Stomach (tissue), 19 donors: ENCODE measurements at places on chromosomes 7 and 10. TPM values are rescaled to one million over a fixed set of nuclear protein-coding genes. Genes with fewer than 3 reads are reported as not detected.

GRCh38 chr7:19362099-19362498 lies 216.9 kb upstream of the FERD3L start:
- DNase-seq = no peak
- H3K4me3 ChIP-seq = no peak overlapping the region
- H3K27me3 ChIP-seq = no peaks in the 10 kb centered on the region
- no peak overlapping the region for H3K27ac ChIP-seq
- H3K36me3 ChIP-seq = no peaks in the 10 kb centered on the region

DNA sequence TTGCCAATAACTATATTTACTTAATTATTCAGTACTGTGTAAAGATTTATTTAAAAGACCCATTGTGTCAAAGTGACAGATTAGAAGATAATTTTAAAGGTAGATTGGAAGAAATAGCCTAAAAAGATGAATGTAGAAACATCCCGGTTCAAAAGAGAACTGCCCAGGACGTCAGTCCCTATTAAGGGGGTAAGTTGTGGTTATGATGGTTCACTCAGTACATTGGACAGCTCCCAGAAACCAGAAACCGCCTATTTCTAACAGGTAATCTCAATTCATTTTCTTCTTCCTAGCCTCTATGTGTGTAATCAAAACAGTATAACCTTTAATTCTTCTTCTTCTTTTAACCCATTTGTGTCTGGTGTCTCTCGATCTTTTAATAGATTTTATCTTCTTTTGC lies 1.5 kb upstream of the FERD3L start:
- H3K27ac ChIP-seq = no peak overlapping the region
- no peaks in the 10 kb centered on the region for H3K36me3 ChIP-seq
- H3K4me3 ChIP-seq = no peak overlapping the region
- peaks cover 22% of the 10 kb centered on the region for H3K4me1 ChIP-seq
- peaks cover 60% of the 10 kb centered on the region for H3K27me3 ChIP-seq

DNA sequence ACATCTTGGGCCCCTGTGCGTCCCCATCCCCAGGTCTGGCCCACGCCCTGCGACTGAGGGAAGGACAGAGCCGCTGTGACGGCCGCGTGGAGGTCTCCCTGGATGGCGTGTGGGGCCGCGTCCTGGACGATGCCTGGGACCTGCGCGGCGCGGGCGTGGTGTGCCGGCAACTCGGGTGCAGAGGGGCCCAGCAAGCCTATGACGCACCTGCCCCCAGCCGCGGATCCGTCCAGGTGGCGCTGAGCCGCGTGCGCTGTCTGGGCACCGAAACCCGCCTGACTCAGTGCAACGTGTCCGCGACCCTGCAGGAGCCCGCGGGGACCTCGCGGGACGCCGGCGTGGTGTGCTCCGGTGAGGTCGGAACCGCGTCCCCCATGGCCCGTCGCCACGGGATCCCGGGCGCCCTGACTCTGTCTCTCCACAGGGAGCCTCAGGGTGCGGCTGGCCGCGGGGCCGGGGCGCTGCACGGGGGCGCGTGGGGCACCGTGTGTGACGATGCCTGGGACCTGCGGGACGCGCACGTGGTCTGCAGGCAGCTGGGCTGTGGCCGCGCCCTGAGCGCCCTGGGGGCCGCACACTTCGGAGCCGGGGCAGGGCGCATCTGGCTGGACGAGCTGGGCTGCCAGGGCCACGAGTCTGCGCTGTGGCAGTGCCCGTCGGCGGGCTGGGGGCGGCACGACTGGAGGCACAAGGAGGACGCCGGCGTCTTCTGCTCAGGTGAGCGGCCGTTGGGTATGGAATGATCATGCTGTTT lies 5.9 kb downstream of the SCART1 start:
- H3K4me1 ChIP-seq = no peaks in the 10 kb centered on the region
- no peak overlapping the region for H3K4me3 ChIP-seq
- peak; percentile 25 for DNase-seq
- no peak overlapping the region for H3K27ac ChIP-seq
- H3K36me3 ChIP-seq = peaks cover 31% of the 10 kb centered on the region

GRCh38 chr7:150986556-150986955 lies 4.3 kb upstream of the NOS3 start:
- H3K4me1 ChIP-seq = peaks cover 31% of the 10 kb centered on the region
- H3K36me3 ChIP-seq = no peaks in the 10 kb centered on the region
- H3K27ac ChIP-seq = no peak overlapping the region
- H3K27me3 ChIP-seq = no peaks in the 10 kb centered on the region
- DNase-seq = no peak
- no peak overlapping the region for H3K4me3 ChIP-seq

DNA sequence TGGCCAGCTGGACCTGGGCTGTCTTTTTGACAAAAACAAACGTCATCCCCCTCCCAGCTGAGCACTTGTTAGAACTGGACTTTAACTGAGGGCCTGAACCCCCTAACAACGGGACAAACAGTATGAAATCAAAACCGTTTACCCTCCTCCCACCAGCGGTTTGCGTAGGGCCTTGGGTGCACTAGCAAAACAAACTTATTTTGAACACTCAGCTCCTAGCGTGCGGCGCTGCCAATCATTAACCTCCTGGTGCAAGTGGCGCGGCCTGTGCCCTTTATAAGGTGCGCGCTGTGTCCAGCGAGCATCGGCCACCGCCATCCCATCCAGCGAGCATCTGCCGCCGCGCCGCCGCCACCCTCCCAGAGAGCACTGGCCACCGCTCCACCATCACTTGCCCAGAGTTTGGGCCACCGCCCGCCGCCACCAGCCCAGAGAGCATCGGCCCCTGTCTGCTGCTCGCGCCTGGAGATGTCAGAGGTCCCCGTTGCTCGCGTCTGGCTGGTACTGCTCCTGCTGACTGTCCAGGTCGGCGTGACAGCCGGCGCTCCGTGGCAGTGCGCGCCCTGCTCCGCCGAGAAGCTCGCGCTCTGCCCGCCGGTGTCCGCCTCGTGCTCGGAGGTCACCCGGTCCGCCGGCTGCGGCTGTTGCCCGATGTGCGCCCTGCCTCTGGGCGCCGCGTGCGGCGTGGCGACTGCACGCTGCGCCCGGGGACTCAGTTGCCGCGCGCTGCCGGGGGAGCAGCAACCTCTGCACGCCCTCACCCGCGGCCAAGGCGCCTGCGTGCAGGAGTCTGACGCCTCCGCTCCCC lies at the start of gene IGFBP1:
Gene IGFBP1 (plus strand): TSS at position 304 of the 808 bp plus-strand sequence. CDS start 165 bp downstream, at position 469.
- peak; percentile 57 for DNase-seq
- peaks cover 35% of the 10 kb centered on the region for H3K27me3 ChIP-seq
- H3K27ac ChIP-seq = no peak within 1 kb of the TSS
- no peaks in the 10 kb centered on the region for H3K36me3 ChIP-seq
- H3K4me1 ChIP-seq = peaks cover 16% of the 10 kb centered on the region

DNA sequence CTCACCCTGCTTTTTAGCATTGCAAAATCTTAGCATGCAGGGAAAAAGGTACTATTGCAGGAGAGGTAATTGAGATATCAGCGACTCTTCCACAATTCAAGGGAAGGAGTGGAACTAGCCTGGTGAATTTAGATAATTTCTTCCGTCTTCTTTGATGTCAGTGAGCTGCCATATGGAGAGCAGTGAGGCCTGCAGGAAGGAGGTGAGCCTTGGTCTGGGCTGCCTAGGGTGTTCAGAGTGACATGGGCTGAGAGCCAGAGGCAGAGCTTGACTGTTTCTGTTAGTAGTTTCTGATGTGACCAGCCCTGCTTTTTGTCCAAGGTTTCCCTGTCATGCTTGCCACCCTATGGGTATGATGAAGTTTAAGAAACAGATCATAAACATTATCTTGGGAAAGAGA lies 28.6 kb downstream of the KAT6B start:
- peak overlapping the region; percentile 9 for H3K27ac ChIP-seq
- H3K4me3 ChIP-seq = no peak overlapping the region
- peaks cover 66% of the 10 kb centered on the region for H3K4me1 ChIP-seq
- H3K27me3 ChIP-seq = no peaks in the 10 kb centered on the region

DNA sequence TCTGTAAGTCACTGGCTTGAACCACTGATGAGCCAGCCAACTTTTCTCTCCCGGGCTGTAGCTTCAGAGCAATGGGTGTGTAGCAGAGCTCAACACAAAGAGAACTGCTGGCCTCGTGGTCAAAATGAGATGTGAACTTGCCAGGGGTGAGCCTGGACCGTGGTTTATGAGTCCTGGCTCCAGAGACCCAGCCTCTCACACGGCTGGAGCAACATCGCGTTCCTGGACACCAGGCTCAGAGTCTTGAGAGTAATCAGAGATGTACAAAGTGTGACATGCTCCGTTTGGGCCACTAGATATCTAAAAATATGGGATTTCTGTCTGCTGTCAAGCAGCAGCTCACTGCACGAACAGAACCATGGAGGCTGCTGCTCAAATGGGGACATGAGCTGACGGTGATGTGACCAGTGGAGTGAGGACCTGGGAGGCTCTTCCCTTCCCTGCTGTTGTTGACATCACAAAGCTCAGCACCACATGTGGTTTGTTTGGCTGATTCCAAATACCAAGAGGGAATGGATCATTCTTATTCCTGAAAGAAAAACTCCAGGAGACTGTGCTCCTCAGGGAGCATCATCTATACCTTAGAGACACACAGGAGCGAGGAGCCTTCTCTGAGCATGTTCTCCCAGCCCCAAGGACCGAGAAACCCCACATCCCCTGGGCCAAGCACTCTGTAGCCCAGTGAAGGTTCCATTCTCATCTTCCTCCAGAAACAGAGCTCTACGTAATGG lies 9.2 kb upstream of the SVIL start:
- peak; percentile 50 for DNase-seq
- peak overlapping the region; percentile 47 for H3K27ac ChIP-seq
- no peaks in the 10 kb centered on the region for H3K27me3 ChIP-seq
- no peaks in the 10 kb centered on the region for H3K36me3 ChIP-seq

- peaks cover 40% of the 10 kb centered on the region for H3K4me1 ChIP-seq
- no peak overlapping the region for H3K4me3 ChIP-seq
- H3K36me3 ChIP-seq = no peaks in the 10 kb centered on the region
Measured at GRCh38 chr7:150355666-150356059, 13.0 kb upstream of the REPIN1 start.

GRCh38 chr10:116429288-116429977 lies 1.8 kb downstream of the PNLIPRP3 start:
- no peaks in the 10 kb centered on the region for H3K4me1 ChIP-seq
- H3K27me3 ChIP-seq = no peaks in the 10 kb centered on the region
- DNase-seq = no peak
- no peak overlapping the region for H3K4me3 ChIP-seq
- H3K36me3 ChIP-seq = no peaks in the 10 kb centered on the region
- H3K27ac ChIP-seq = no peak overlapping the region

- H3K4me3 ChIP-seq = no peak overlapping the region
- H3K4me1 ChIP-seq = peaks cover 32% of the 10 kb centered on the region
- no peak for DNase-seq
Measured at GRCh38 chr7:2175514-2175913, 57.2 kb downstream of the MAD1L1 start.

DNA sequence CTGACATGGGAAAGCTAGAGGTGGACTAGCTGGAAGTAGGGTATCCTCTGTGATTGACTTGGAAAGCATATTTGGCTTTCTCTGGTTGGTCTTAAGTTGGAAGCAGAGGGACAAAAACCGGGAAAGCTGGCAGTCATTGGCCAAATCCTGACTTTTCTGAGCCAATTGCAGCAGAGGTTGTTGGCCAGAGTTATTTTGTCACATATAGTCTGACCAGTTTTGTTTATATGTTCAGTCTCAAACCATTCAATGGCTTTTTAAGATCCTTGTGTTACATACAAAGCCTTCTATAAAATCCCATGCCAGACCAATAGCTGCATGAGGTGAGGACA lies 6.3 kb downstream of the CFAP69 start:
- H3K4me3 ChIP-seq = no peak overlapping the region
- peaks cover 4% of the 10 kb centered on the region for H3K4me1 ChIP-seq
- no peak overlapping the region for H3K27ac ChIP-seq
- no peaks in the 10 kb centered on the region for H3K36me3 ChIP-seq
- no peaks in the 10 kb centered on the region for H3K27me3 ChIP-seq

DNA sequence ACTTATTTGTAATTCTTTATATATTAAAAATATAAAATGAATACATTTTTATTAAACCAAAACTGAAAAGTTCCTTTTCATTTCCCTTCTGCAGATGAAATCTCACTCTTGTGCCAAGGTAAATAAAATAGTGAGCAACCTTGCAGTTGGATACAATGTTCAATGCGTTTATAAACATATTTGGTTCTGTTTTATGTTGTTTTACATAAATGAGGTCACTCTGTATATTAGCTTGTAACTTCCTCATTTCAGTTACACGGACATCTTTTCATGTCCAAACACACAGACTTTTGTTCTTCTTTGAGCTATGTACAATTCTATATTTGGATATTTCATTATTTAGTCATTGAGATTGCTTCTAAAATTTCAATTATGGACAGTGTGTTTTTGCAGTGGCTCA lies 107.7 kb downstream of the BBS9 start:
- no peaks in the 10 kb centered on the region for H3K27me3 ChIP-seq
- no peak for DNase-seq
- H3K36me3 ChIP-seq = no peaks in the 10 kb centered on the region

DNA sequence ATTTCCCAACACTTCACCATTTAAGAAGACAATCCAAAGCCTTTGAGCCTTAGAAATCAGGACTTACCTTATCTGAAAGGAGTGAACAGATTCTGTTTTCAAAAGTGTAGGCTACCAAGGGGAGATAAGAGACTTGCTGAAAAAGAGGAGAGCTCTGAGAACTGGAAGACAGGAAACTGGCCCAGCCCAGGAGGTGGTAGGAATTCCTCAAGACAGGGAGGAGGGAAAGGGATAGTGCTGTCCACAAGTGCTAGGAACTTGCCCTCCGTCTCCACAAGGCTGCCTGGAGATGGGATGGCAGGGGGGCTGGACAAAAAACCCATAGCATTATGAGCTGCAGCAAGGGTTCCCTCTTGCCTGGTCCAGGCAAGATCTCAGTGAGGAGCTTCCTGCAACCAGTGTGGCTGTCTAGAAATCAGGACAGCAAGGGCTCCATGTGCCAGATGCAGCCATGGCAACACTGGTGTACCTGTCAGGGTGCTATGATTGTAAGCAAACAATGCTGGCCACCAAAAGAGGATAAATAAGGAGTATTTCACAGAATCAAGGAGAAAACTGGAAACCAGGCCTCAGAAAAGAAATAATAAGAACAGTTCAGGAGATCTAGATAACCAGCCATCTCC lies 22.7 kb upstream of the FRMD4A start:
- H3K36me3 ChIP-seq = no peaks in the 10 kb centered on the region
- no peak overlapping the region for H3K27ac ChIP-seq
- no peak overlapping the region for H3K4me3 ChIP-seq
- H3K27me3 ChIP-seq = no peaks in the 10 kb centered on the region
- no peak for DNase-seq

DNA sequence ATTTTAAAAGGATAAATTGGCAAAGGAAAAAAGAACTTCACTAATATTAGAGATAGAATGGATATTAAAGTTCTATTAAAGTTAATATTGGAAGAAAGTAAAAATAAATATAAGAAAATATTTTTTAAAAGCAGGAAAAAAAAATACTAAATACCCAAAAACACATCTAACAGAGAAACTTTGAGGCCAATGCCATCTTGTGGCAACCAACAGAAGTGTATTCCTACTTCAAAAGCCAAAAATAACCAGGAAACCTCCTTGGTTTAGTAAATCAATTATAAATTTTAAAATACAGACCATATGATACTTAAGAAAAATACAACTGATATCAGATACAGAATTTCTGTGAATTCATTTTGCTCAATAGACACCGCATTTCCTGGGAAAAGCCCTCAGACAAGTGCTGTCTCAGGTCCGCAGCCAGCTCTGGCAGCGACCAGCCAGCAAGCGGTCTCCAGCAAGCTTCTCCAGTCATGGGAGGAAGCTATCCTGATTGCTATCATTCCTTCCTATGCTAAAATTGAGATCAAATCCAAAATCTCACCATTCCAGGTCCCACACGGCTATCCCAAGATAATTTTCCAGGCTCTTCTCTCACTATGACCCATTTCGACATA lies 65.3 kb downstream of the LMBR1 start:
- DNase-seq = no peak
- H3K27me3 ChIP-seq = no peaks in the 10 kb centered on the region
- peaks cover 26% of the 10 kb centered on the region for H3K36me3 ChIP-seq
- H3K4me3 ChIP-seq = no peak overlapping the region

Gene SOSTDC1
- total RNA-seq = not detected

Gene SEMA4G
- total RNA-seq = 7.6 TPM

Gene ZNF727
- not detected for total RNA-seq

Gene PRLHR
- under 0.01 TPM for total RNA-seq

Gene ADAMTS14
- total RNA-seq = 9.4 TPM

Gene ITGA8
- 54.5 TPM for total RNA-seq

Gene SPACDR
- total RNA-seq = 2.3 TPM
